Endodermal cell (in vitro differentiated cells): ENCODE measurements at places on chromosomes 7 and 10. TPM values are rescaled to one million over a fixed set of nuclear protein-coding genes. Genes with fewer than 3 reads are reported as not detected.

Gene GNGT1
- not detected in 3 replicates for total RNA-seq

Gene LIPM
- total RNA-seq = not detected in 3 replicates

Gene TMEM184A
- 4.6 to 5.7 TPM (median 4.9 TPM) in 3 replicates for total RNA-seq

Gene CFAP46
- 9.8 to 10.5 TPM (median 10.4 TPM) in 3 replicates for total RNA-seq

Gene SHTN1
- total RNA-seq = 39.4 and 40.5 TPM in 2 replicates

DNA sequence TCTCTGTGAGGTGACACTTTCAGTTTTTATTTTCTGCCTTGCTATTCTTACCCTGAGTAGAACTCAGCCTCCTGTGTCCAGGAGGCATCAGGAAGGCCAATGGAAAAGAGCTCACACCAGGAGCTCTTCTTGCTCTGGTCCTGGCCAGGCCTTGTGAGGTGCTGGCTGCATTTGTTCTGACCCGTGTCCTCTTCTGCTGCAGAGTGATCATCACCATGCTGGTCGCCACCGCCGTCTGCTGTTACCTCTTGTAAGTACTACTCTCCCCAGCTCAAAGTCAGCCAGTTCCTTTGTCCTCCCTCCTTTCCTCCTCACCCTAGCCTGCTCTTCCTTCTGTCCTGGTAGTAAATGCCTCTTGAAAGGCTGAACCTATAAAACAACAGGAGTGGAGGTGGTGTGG, 1.6 kb downstream of the ATP6V0E2 start:
- no peak overlapping the region for H3K27ac ChIP-seq
- no peaks in the 10 kb centered on the region for H3K36me3 ChIP-seq
- H3K27me3 ChIP-seq = peaks cover 17% of the 10 kb centered on the region
- H3K4me1 ChIP-seq = peaks cover 5% of the 10 kb centered on the region
- H3K4me3 ChIP-seq = no peak overlapping the region

DNA sequence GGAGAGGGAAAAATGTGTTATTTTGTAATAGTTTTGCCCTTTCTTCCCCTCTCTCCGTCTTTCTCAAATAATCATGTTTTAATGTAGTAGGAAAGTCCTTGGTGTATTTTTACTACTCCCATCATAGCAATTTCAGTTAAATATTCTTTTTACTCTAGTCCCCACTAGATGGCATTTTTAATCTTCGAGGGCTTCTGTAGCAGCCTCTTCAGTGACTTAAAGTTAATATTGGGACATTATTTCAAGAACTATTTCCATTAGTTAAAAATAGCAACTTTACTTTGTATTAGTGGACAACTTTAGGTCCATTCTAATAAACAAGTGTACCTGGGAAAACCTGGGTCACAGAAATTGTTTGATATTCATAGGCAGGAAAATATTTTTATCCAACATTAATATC, 23.0 kb downstream of the EDRF1 start:
- no peaks in the 10 kb centered on the region for H3K27me3 ChIP-seq
- H3K27ac ChIP-seq = no peak overlapping the region
- H3K4me1 ChIP-seq = no peaks in the 10 kb centered on the region
- H3K4me3 ChIP-seq = no peak overlapping the region
- no peak for DNase-seq

GRCh38 chr7:121517591-121517990, 121.5 kb upstream of the FAM3C start:
- DNase-seq = no peak
- H3K4me1 ChIP-seq = no peaks in the 10 kb centered on the region
- no peaks in the 10 kb centered on the region for H3K27me3 ChIP-seq
- H3K36me3 ChIP-seq = no peaks in the 10 kb centered on the region
- no peak overlapping the region for H3K27ac ChIP-seq

- no peaks in the 10 kb centered on the region for H3K4me1 ChIP-seq
- DNase-seq = peak; percentile 56
- H3K36me3 ChIP-seq = peaks cover 62% of the 10 kb centered on the region
- no peak overlapping the region for H3K4me3 ChIP-seq
- H3K27ac ChIP-seq = peak overlapping the region; percentile 17
- no peaks in the 10 kb centered on the region for H3K27me3 ChIP-seq
These were observed 8.7 kb downstream of the GNB2 start for GRCh38 chr7:100682228-100682741.

- no peak overlapping the region for H3K27ac ChIP-seq
- no peak for DNase-seq
- H3K36me3 ChIP-seq = no peaks in the 10 kb centered on the region
- no peaks in the 10 kb centered on the region for H3K27me3 ChIP-seq
- peaks cover 1% of the 10 kb centered on the region for H3K4me1 ChIP-seq
- H3K4me3 ChIP-seq = no peak overlapping the region
These were observed 57.7 kb downstream of the NXPH1 start for GRCh38 chr7:8491106-8491505.

GRCh38 chr10:73079779-73080541, 16.7 kb downstream of the P4HA1 start:
- H3K4me1 ChIP-seq = no peaks in the 10 kb centered on the region
- H3K36me3 ChIP-seq = peaks cover 1% of the 10 kb centered on the region
- no peak overlapping the region for H3K27ac ChIP-seq
- H3K27me3 ChIP-seq = no peaks in the 10 kb centered on the region
